ENCODE measurements at places on chromosomes 7 and 10.

DNA sequence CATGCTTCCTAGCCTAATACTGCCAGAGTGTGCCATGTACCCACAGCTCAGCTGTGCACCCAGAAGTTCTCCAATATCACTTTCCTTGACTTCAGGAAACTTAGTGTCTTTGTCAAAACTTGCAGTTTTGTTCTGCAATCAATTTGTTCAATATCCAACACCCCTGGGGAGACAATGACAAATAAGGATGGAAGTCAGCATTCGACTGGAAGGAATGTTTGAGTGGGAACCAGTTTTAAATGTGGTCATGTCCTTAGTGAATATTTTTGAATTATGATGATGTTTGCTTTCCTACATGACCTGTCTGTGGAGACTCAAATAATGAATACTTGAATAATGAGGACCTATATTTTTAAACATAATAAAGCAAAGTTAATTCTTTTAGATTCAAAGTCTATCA lies 112.0 kb downstream of the ANK3 start:
- DNase-seq: no peak

DNA sequence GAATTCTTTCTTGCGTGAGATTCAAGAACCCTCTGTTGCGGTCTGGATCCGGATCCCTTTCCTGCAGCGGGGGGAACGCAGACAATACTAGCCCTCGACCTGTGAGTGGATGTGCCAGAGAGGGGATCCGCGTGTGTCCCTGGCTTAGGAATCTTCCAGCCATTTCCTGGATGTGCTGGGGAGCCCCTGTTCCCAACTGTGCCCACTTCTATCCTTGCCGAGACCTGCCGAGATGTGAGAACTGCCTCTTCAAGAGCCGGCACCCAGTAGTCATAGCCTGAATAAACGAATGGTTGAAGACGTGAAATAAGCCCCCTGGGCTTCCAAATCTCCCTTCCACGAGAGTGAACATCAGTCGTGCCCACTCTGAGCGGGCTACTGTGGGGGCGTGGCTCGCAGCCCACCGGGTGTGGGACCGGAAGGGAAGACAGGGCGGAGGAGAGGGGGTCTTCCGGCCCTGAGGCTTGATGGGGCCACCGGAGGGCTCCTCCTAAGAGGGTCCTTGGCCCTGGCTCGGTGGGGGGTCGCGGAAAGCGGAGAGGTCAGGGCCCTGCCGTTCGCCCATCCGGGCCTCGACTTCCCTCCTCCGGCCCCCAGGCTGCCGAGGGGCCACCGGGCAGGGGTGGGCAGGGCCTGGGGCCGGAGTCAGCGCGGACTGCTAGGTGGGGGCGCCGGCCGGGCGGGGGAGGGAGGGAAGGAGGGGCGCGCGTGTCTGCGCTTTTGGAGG lies 1.3 kb upstream of the CCDC136 start:
- DNase-seq: no peak

DNA sequence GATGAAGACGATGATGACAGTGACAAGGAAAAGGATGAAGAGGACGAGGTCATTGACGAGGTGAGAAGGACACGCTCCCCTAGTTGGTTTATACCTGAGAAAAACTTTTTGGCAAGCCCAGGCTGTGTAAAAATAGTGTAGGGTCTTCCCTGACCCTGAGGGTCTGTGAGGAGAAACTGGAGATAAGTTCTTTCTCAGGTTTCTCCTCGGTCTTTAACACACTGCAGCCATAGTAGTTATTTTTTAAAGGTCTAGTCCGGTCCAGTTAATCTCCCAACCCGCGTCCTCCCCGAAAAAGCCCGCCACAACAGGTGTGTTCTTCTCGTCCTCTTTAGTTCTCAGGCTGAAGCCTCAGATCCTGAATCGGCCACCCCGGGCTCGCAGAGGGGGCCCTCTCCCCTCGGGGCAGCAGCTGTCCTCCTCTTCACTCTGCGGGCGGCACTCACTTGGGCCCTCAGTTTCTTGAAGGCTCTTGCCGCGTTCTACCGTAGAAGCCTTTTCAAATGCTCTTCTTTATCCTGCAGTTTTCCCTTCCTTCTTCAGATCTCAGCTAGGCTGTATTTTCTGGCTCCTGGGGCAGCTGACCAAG lies 411 bp downstream of the BCCIP start:
- DNase-seq: no peak

DNA sequence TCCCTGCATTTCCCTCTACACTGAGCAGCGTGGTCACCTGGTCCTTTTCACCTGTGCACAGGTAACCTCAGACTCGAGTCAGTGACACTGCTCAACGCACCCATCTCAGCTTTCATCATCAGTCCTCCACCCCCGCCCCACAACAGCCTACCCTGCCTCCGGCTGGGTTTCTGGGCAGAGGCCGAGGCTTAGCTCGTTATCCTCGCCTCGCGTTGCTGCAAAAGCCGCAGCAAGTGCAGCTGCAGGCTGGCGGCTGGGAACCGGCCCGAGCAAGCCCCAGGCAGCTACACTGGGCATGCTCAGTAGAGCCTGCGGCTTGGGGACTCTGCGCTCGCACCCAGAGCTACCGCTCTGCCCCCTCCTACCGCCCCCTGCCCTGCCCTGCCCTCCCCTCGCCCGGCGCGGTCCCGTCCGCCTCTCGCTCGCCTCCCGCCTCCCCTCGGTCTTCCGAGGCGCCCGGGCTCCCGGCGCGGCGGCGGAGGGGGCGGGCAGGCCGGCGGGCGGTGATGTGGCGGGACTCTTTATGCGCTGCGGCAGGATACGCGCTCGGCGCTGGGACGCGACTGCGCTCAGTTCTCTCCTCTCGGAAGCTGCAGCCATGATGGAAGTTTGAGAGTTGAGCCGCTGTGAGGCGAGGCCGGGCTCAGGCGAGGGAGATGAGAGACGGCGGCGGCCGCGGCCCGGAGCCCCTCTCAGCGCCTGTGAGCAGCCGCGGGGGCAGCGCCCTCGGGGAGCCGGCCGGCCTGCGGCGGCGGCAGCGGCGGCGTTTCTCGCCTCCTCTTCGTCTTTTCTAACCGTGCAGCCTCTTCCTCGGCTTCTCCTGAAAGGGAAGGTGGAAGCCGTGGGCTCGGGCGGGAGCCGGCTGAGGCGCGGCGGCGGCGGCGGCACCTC lies at the start of the genes KLLN and PTEN:
Gene KLLN, minus strand, starts transcription at position 481 of the 891 bp plus-strand sequence. CDS start 1,046 bp downstream, outside the sequence.
Gene PTEN, plus strand, starts transcription at position 573 of the 891 bp plus-strand sequence. CDS start 845 bp downstream, outside the sequence.
- DNase-seq: peak; percentile 71

DNA sequence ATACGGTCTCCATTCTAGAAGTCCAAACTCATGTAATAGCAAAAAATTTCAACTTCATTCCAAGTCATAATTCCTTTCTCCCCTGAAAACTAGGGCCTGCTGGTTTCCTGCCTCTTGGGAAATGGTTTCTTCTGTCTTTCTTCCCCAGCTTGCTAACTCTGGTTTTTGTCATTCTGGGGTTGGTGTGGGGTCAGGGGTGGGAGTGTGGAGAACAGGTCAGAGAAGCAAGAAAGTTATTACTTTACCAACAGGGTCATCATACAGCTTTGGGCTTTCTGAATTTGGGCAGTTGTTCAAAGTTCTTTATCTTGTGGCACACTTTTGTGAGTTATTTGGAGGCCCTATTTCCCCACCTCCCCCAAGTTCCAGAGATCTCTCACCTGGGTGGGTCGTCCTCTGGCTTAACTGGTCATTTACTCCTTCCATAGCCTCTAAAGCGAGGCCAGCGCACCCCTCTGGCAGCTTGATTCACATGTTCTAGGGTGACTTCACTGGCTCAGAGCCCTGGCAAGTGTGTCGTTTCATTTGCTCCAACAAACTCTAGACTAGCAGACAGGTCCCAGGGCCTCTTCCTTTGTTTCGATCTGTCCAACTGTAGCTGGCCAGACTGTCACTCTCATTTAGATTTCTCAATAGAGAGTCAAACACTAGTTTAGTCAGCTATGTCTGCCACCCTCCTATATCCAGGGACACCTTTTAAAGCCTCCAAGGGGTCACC lies 161.2 kb downstream of the JCAD start:
- no peak for DNase-seq

DNA sequence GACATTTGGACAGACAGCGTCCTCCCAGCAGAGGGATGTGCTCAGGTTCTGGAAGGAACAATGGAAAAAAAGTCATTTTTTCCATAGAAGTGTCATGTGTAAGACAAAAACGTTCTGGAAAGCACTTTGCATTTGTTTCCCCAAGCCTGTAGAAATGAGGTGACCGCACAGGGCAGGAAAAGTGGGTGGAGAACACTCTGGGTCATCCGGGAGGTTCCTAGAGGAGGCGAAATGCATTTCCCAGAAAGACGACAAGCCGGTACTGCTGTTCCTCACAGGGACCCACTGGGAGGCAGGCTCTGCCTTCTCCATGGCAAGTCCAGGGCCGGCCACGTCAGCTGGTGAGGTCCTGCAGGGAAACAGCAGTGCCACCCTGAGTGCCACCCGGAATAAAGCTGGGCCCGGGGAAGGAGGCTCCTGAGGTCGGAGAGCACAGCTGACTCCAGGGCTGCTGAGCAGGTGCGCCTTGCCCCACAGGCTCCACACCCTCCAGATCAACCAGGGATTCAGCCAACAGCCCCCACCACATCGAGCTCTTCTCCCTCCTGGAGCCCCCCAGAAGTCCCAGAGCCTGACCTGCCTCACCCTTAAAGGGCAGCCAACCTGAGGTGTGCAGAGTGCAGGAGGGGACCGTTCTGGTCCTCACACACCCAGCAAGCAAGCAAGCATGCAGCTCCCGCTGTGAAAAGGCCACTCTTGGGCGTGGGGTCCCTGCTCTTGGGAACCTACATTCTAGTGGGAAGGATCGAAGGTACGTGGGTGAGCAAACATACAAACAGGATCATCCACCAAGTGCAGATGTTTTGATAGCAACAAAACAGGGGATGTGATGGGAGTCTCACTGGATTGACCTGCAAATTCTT lies 28.8 kb upstream of the INPP5A start:
- no peak for DNase-seq

Data from KG1 (cell line).